ENCODE measurements at places on chromosomes 7 and 10.

DNA sequence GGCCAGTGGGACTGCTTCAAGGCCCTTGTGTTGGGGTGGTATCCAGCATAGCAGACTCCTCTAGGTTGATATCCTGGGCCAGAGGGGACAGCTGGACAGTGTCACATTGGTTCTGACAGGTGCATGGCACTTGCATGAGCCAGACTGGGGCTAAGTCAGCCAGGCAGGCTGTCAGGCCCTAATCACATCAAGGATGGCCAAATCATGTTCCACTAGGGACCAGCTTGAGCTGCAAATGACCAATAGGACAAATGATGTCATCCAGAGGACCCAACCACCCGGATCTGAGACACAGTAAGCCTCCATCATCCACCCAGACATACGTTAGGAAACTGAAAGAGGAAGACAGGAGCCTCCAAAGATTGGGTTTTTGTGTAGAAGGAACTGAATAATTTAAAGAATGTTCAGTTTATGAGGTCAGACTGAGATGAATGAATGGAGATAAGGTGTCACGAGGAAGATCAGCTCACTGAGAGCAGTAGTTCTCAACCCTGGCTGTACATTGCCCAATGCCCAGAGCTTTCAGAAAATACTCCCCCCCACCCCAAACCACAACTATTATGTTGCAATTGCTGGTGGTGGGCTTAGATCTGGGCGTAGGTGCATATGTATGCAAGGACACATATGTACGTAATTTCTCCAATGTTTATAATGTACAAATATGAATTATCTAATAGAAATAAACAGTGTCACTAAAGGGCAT is 75.2 kb upstream of the INHBA start:
- DNase-seq = no peak

- DNase-seq = no peak
These were observed 184.5 kb upstream of the BMPER start for GRCh38 chr7:33720870-33721269.

GRCh38 chr10:129899276-129900130 is 64.6 kb downstream of the EBF3 start:
- DNase-seq = no peak

DNA sequence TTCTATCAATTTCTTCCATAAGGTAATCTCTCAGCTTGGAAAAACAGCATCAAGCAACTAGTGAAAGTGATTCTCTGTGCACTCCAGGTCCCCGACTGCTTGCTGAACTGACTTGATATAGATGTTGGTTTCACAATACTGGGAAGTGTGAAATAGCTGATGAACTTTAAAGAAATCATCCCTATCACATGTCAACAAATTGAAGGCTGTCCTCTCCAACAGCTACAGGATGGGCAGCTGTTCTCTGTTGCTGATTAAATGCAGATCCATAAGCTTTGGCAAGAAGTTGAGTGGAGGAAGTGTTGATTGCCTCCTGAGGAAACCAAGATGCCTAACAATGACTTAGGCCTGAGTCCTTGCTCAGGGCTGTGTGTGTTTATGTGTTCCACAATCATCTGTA is 130.4 kb upstream of the GDF10 start:
- DNase-seq = no peak

DNA sequence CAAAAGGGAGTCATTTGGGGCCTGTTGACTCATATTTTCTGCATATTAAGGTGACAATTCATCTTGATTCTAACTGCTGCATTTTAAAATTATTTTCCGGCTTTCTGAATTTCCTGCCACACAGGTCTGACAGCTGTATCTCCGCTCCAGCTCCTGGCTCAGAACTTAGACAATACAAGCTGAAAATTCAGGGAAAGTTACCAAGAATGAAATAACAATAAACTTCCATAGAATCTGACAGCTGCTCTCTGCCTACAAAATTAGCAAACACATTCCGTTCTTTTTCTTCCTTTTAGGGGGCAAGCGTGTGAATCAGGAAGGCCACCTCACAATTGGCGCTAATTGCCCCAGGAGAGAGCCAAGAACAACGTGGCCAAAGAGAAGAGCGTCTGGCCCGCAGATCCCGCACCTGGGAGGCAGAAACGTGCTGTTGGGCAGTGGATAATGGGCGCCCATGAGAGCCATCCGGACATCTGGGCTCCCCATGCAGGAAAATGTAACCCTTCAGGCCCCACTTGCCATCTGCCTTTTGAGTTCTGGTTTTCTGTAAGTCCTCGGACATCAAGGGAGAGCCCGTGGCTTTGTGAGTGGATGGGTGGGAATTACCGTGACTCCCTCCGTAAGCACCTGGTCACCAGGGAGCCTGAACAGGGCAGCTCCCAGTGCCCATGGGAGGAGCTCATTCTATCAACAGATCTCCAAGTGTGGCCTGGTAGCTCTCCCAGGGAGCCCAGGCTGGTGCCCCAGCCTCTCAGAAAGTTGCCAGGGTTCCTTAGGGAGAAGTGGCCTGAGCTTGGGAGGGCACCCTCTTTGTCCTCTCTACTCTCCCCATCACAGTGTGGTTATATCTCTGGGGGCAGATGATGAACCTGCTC is 5.0 kb downstream of the CLRN3 start:
- no peak for DNase-seq

GRCh38 chr10:21750424-21750823 is 216.4 kb downstream of the MLLT10 start:
- DNase-seq = no peak
